ENCODE measurements at places on chromosomes 2 and 18.

DNA sequence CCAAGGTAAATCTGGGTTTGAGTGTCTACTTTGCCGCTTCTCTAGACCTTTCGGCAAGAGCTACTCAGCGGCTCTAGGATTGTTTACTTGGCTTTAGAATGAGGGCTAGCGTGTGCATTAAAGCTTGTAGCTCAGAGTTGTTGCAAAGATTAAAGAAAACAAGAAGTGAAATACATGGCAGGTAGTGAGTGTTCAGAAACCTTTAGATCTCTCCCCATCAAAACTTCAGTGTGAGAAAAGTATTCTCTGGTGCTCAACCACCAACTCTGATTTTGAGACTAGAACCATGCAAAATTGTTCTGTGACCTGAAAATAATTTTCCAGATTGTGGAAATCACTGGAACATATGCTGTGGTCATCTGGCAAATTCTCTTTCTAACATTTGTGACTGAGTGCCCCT, 512.0 kb downstream of the CMPK2 start:
- no peak for DNase-seq

DNA sequence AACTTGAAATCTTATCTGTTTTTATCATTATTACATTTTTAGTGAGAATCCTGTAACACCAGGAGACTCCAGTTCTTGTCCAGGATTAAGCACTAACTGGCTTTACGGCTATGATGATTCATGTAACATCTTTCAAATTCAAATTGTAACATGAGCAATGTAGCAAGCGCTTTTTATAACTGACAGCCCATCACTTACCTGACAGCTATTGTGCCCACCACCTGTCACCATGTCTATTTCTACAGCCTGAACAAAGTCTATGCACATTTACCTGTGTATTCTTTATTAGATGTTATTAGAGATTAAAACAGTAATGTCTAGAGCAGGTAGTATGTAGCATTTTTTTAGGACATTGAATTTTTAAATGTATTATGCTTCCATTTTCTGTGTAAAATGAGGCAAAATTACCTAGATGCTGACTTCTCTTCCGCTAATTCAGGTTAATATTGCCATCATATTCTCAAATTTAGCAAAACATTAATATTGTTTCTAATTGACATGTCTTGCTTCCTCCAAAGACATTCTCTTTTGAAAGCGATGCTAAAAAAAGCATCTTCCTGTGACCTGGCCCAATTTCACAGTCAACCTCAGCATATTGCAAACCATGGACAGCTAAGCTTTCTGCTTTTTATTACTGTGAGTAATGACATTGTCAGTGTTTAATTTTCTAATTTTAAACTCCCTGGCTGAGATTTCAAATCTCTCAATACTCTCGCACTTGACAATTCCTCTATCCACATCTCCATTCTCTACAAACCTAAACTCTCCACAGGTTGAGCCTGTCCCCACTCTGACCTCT, 37.8 kb downstream of the RIT2 start:
- DNase-seq = no peak

GRCh38 chr18:35750929-35751328, 169.4 kb downstream of the GALNT1 start:
- DNase-seq = no peak

- DNase-seq = no peak
These were observed 66.0 kb upstream of the IL1R1 start for GRCh38 chr2:102076512-102076911.

GRCh38 chr2:204264621-204265140, 280.6 kb upstream of the PARD3B start:
- no peak for DNase-seq

DNA sequence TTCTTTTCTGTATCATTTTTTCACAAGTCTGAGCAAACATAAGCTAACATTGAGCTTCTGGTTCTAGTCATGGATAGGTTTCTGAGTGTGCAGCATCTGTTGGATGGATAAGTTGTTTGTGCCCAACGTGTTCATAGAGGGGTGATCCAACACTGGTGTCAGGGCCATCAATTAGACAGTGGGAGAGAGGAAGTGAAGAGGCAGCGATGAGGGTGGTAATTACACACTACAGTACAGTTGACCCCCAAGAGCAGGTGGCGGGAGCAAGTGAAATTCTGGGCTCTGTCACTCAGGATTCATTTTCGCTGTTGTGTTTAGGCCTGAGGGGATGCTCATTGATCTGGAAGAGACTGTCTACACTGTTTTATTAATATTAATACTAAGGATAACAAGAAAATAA, 180.0 kb upstream of the CXCR4 start:
- DNase-seq = no peak

DNA sequence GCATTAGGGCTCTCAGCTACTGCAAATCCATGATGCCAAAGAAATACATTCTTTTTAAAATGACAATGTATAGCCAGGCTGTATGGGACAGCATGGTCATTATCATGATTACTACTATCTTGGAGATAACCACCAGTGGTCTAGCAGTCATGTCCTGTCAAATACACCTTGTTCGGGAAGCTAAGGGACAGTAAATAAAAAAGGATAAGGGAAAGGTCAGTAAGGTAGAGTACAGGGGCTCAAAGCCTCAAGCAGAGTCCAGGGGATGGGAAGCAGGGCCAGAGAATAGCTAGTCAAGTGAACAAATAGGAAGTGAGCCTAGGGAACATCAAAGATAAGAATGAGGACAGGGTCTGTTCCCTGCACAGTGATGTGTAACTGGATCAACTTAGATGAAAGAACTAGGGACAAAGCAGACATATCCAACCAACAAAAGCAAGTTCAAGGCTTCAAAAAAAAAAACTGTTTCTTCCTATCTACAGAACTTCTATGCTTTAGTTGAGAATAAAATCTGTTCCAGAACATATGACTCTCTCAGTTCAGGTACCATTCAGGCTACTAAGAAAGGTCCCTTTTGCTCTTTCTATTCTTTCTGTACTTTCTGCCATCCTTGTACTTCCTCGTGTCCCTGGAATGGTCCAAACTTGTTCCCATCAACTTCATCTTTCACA, 62.9 kb upstream of the EHBP1 start:
- DNase-seq = no peak

DNA sequence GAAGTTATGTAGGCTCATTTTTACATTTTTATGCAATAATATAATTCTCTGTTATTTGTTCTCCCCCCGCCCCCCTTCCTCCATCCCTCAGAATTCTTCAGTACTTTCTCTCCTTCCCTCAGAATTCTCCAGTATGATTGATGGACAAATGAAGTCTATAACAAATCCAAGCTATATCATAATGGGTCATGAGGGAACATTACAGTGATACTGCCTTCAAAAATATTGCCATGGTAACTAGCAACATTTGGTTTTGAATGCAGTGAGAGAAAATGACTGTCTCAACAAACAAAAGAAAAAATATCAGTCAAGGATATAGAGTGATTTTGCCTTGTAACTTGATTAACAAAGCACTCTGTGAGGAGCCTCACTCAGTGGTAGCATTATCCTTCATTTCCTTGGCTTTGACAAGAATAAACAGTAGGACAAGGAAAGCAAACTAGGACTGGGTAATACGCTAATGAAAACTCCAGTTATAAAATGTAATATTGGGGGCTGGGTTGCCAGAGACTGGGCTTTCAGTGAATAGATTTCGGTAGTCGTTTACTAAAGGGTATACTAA, 392.9 kb upstream of the CRIM1 start:
- no peak for DNase-seq

DNA sequence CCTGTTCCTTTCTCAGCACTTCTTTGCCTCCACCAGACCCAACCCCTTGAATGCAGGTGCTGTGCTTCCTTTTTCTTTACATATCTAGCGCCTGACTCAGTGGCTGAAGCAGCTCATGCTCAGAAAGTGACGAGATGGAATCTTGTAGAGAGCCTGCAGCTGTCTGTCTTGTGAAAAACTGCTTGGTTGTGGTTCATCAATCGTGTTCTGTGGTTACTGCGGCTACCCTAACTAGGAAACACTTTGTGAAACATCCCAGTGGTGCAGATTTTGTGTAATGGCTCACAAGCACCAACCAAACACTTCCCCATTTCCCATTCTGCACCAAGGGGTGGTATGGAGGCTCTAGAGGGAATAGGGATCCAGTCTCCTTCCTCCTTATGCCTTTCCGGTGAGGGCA, 307.2 kb upstream of the MMADHC start:
- DNase-seq = peak; percentile 21

DNA sequence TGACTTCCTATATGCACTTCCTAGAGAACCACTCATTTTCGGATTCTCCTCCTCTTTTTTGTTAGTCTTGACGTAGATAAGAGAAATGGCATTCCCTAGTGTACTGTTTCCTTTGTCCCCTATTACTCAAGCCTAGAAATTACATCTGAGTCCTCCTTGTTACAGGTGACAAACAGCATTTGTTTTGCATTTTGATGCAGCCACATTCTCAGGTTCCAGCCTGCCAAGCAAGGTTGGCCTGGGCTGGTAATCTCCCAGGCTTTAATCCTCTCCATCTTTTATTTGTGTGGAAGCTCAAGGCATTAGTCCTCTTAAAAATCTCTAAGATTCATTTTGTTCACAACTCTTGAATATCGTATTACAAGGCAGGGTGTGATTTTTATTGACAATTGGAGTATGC, 318.0 kb upstream of the NRP2 start:
- no peak for DNase-seq

- no peak for DNase-seq
These were observed 107.8 kb upstream of the DAPL1 start for GRCh38 chr2:158687315-158687714.

DNA sequence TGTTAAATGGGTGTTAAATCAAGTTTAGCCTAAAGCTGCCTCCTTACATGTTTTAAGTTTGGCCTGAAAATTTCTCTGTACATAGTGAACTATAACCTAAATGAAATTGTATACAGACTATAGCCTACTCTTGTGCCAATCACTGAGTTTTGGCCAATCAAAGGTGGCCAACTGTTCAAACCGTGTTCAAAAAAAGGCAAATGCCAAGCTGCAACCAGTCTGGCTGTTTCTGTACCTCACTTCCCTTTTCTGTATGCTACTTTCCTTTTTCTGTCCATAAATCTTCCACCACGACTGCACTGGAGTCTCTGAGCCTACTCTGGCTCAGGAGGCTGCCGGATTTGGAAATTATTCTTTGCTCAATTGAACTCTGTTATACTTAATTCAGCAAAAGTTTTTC, 121.0 kb downstream of the SPOPL start:
- DNase-seq = no peak

- no peak for DNase-seq
These were observed 33.3 kb upstream of the PGAP1 start for GRCh38 chr2:196959734-196960338.

Measured in midbrain (tissue), 1 donor.